ELF-1 (cell line): ENCODE measurements at places on chromosomes 1 and 21.

- no peak for DNase-seq
Measured at GRCh38 chr1:61287734-61288133, 205.4 kb downstream of the NFIA start.

DNA sequence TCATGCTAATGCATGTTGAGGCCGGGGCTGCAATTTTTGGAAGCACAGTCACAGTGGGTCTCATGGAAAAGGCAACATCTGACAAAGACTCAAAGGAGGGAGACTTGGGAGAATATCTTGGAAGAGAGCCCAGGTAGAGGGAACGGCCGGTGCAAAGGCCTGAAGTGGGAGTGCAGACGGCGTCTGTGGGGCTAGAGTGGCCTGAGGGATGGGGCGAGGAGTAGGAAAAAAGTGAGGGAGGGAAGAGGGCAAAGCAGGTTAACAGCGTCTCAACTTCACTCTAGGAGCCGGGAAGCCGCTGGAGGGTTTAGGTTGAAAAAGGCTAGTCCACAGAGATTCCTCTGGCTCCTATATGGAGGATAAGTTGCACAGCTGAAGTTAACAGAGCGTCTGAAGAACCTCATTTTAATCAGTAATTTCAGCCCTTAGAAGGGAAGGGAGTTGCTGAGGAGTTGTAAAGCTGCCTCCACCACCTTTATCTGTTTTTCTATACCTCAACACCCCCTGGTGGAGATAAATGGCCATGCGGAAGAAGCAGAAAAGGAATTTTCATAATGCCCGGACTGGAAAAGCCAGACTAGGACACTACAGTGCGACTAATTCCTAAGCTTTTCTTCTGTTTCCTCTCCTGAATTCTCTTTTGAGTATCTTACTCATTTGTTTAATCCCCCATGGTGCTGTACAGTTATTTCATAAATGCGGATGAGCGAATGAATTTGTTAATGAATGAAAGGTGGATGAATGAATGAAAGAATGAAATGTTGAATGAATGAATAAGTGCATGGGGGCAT lies 78.7 kb upstream of the ZNF281 start:
- DNase-seq: peak; percentile 80

DNA sequence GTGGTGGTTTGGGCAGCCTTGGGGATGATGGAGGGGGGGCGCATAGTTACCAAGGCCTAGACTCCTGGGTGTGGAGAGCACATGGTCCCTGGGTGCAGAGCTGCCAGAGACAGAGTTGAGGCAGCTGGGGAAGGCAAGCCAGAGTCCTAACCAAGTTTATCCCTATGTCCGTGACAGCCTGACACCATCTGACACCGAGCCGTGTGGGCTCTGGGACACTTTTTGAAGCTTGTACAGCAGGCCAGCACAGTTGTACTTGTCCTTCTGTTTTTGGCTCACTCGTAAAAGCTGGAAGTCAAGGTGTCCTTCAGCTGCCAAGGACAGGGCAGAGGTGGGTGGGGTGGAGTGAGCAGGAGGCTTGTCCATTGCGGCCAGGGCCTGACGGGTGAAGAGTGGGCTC lies 28.5 kb downstream of the SLC26A9 start:
- DNase-seq: no peak

- DNase-seq: peak; percentile 60
Measured at GRCh38 chr1:5647234-5647633, 345.0 kb downstream of the NPHP4 start.

GRCh38 chr1:231315887-231316286 lies 21.8 kb downstream of the EXOC8 start:
- DNase-seq: peak; percentile 89

DNA sequence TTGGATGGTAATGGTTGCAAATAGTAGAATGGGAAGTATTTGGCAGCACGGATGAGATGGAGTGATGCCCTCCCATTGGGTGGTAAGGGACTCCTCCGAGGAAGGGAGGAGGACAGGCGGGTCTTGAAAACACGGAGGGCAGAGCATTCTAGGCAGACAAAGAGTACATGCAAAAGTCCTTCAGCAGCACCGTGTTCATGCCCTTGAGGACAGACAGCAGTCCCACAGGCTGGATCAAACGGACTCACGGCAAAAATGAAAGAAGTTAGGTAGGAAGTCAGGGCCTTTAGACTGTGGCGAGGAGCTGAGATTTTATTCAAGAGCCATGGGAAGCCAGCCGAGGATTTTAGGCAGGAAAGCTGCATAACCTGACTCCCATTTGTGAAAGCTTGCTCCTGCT lies 253.9 kb downstream of the RHOU start:
- no peak for DNase-seq

- no peak for DNase-seq
Measured at GRCh38 chr1:171139890-171140289, 45.2 kb upstream of the FMO2 start.
